CD8-positive, alpha-beta memory T cell (primary cell): ENCODE measurements at places on chromosomes 11 and 22. TPM values are rescaled to one million over a fixed set of nuclear protein-coding genes. Genes with fewer than 3 reads are reported as not detected.

- no peak for DNase-seq
- no peaks in the 10 kb centered on the region for H3K27me3 ChIP-seq
- no peaks in the 10 kb centered on the region for H3K4me1 ChIP-seq
- H3K36me3 ChIP-seq = no peaks in the 10 kb centered on the region
Observed at GRCh38 chr11:100214791-100215190, 472.3 kb upstream of the ARHGAP42 start.

DNA sequence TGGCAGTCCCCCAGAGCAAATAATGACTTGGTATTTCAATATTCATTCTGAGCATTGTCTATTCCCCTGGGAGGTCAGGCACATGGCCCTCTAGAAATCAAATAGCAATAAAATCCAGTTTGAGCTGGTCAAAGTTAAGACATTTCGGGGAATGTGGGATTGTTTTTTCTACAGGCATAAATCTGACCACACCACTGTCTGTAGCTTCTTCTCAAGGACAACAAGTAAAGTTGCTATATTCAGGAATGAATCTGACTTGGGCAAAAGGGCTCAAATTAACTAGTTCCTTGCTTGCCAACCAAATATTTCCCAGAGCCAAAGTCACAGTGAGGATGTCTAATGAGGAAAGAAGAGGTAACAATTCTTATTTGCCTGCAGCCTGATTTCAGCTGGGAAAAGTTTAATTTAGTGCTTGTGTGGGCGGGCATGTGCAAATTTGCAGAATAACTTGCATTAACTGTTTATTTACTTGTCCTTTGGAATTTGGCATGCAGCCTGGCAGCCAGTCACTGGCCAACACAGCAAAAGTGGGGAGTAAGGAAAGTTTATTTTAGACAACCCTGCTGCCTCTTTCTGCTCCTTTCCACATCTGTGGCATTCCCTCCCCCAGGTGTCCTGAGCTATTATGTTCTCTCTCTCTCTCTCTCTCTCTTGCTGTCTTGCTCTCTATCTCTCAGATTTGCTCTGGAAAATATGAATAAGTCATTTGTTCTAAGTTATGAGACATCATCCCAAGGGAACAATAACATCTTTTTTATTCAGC is 51.2 kb upstream of the ARHGAP20 start:
- DNase-seq = no peak
- no peaks in the 10 kb centered on the region for H3K4me1 ChIP-seq

- H3K4me3 ChIP-seq = no peak overlapping the region
- no peaks in the 10 kb centered on the region for H3K4me1 ChIP-seq
Observed at GRCh38 chr11:75677909-75678308, 9.1 kb upstream of the MAP6 start.

GRCh38 chr22:17976121-17976520 is 48.2 kb downstream of the MICAL3 start:
- H3K27me3 ChIP-seq = no peaks in the 10 kb centered on the region
- H3K4me1 ChIP-seq = peaks cover 13% of the 10 kb centered on the region
- H3K27ac ChIP-seq = no peak overlapping the region
- H3K36me3 ChIP-seq = no peaks in the 10 kb centered on the region
- DNase-seq = no peak

RAPSN gene
- total RNA-seq = 0.79 TPM

GRCh38 chr11:131302836-131303235 is 67.6 kb upstream of the NTM start:
- DNase-seq = no peak
- no peak overlapping the region for H3K4me3 ChIP-seq
- no peaks in the 10 kb centered on the region for H3K4me1 ChIP-seq
- no peaks in the 10 kb centered on the region for H3K36me3 ChIP-seq
- no peaks in the 10 kb centered on the region for H3K27me3 ChIP-seq

- H3K27me3 ChIP-seq = no peaks in the 10 kb centered on the region
- DNase-seq = no peak
- no peak overlapping the region for H3K4me3 ChIP-seq
Observed at GRCh38 chr22:35480627-35481550, 59.7 kb upstream of the RASD2 start.

DNA sequence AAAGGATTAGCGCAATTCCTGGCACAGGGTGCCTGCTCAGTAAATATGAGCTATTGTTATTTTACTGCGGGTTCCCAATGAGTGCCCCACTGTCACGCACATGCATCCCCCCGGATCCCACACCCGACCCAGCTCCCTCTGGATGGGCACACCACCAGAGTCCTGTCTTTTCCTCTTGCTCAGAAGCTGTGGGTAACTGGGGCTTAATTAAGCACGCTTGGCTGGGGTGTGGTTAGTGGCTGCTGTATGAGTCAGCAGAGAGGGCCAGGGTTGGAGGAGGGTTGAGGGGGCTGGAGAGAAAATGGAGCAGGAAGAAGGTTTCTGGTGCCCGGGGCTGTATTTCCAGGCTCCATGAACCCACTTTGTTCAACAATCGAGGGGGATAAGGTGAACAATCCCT is 30.3 kb upstream of the NECTIN1 start:
- no peaks in the 10 kb centered on the region for H3K4me1 ChIP-seq
- no peaks in the 10 kb centered on the region for H3K36me3 ChIP-seq
- no peak for DNase-seq
- H3K4me3 ChIP-seq = no peak overlapping the region
- H3K27ac ChIP-seq = no peak overlapping the region

GRCh38 chr22:46588279-46589140 is 31.7 kb upstream of the GRAMD4 start:
- no peaks in the 10 kb centered on the region for H3K27me3 ChIP-seq
- H3K27ac ChIP-seq = no peak overlapping the region
- H3K36me3 ChIP-seq = no peaks in the 10 kb centered on the region
- H3K4me3 ChIP-seq = no peak overlapping the region

GRCh38 chr22:39490135-39490798 is 11.8 kb upstream of the MIEF1 start:
- H3K4me3 ChIP-seq = no peak overlapping the region
- H3K4me1 ChIP-seq = peaks cover 10% of the 10 kb centered on the region
- no peak overlapping the region for H3K27ac ChIP-seq
- no peaks in the 10 kb centered on the region for H3K36me3 ChIP-seq
- no peaks in the 10 kb centered on the region for H3K27me3 ChIP-seq
- DNase-seq = peak; percentile 70

- H3K27me3 ChIP-seq = no peaks in the 10 kb centered on the region
- H3K36me3 ChIP-seq = no peaks in the 10 kb centered on the region
- no peak overlapping the region for H3K4me3 ChIP-seq
- H3K4me1 ChIP-seq = no peaks in the 10 kb centered on the region
- H3K27ac ChIP-seq = peak overlapping the region; percentile 60
Observed at GRCh38 chr11:61949169-61950034, 749 bp upstream of the BEST1 start.

DNA sequence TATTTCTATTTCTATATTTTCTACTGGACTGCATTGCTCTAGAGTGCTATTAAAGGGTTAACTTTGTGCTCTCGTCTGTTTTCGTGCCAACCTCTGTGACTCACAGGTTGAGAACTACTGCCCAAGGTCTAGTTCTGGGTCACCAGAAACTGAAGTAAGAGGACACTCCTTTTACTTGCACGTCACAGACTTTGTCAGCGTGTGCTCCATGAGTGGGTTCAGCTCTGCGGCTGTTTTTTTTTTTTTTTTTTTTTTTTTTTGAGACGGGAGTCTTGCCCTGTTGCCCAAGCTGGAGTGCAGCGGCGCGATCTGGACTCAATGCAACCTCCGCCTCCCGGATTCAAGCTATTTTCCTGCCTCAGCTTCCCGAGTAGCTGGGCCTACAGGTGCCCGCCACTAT is 49.8 kb downstream of the CLMP start:
- DNase-seq = no peak
- no peaks in the 10 kb centered on the region for H3K27me3 ChIP-seq
- no peak overlapping the region for H3K27ac ChIP-seq
- no peaks in the 10 kb centered on the region for H3K4me1 ChIP-seq

CRYBB3 gene
- 0.26 TPM for total RNA-seq

PARVA gene
- total RNA-seq = 0.07 TPM

GRCh38 chr11:65611028-65611757 is 2.8 kb downstream of the MAP3K11 start:
- DNase-seq = no peak
- peaks cover 35% of the 10 kb centered on the region for H3K4me1 ChIP-seq
- H3K27me3 ChIP-seq = no peaks in the 10 kb centered on the region
- H3K36me3 ChIP-seq = no peaks in the 10 kb centered on the region
- H3K27ac ChIP-seq = peak overlapping the region; percentile 43
- no peak overlapping the region for H3K4me3 ChIP-seq

BTBD18 gene
- not detected for total RNA-seq
